Omental fat pad (tissue), 4 donors: ENCODE measurements at places on chromosomes 5 and 9. TPM values are rescaled to one million over a fixed set of nuclear protein-coding genes. Genes with fewer than 3 reads are reported as not detected.

DNA sequence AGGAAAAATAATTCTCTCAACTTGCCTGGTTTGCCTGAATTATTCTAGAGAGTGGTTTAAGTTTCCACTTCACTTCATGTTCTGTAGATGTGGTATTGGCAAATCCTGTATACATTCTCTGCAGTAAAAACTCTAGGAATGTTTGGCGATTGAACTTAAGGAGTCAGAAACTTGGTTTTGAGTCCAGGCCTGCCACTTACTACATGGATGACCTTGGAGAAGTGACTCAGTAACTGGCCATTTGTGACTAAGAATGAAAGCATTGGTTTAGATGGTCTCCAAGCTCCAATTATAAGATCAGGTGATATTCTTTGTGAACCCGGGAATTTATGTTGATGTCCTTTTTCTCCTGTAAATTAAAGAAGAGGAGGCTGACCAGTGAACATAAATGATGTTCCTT, 233.8 kb downstream of the GAS1 start:
- DNase-seq: no peak

CKMT2 gene
- total RNA-seq: 7.6 TPM

- DNase-seq: no peak
These were observed 78.3 kb downstream of the MAMDC2 start for GRCh38 chr9:70121818-70122436.

- no peak for DNase-seq
These were observed 54.9 kb downstream of the WDR41 start for GRCh38 chr5:77437194-77437593.

GRCh38 chr5:122545986-122546385, 228.9 kb upstream of the SNX2 start:
- no peak for DNase-seq

DNA sequence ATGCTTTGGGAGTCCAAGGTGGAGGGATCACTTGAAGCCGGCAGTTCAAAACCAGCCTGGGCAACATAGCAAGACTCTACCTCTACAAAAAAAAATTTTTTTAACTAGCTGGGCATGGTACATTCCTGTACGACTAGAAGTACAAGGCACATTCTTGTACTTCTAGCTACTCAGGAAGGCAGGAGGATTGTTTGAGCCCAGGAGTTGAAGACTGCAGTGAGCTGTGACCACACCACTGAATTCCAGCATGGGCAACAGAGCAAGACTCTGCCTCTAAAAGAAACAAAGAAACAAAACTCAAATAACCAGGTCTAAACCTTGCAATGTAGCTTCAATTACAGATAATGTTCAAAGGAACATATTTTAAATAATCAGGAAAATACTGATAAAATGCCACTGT, 56.2 kb downstream of the SSBP2 start:
- DNase-seq: no peak
